Spinal cord (tissue), 10 donors: ENCODE measurements at places on chromosomes 2 and 18. TPM values are rescaled to one million over a fixed set of nuclear protein-coding genes. Genes with fewer than 3 reads are reported as not detected.
A peak's percentile ranks its signal among the peaks of the same experiment; 100 is the strongest.

DNA sequence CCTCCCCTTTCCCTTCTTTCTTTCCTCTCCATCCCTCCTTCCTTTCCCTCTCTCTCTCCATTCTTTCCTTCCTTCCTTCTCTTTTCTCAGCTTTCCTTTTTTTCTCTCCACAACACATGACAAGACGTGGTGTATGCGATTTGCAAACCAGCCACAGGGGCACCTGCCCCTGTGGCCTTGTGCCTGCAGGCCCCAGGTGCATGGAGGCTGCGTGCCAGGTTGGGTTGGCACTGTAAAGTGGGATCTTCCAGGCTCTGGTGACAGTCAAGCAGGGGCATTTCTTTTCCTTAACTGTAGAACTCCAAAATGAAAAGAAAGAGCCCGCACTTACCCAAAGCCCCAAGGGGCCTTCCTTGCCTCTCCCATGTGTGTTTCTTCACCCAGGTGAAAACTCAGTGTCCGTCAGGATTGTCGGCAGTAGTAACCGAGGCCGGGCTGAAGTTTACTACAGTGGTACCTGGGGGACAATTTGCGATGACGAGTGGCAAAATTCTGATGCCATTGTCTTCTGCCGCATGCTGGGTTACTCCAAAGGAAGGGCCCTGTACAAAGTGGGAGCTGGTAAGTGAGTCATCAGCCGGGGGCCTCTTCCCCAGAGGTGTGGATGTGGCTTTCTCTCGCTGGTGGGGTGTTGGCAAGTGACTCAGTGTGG, 50.9 kb downstream of the MARCO start:
- DNase-seq = no peak
- H3K4me3 ChIP-seq = no peak overlapping the region
- H3K36me3 ChIP-seq = no peaks in the 10 kb centered on the region
- H3K4me1 ChIP-seq = no peaks in the 10 kb centered on the region

GRCh38 chr18:23981369-23981980, 33.1 kb upstream of the TTC39C start:
- H3K4me3 ChIP-seq = no peak overlapping the region
- no peak overlapping the region for H3K27ac ChIP-seq
- H3K4me1 ChIP-seq = peaks cover 13% of the 10 kb centered on the region
- H3K36me3 ChIP-seq = no peaks in the 10 kb centered on the region

GRCh38 chr2:19859565-19859964, 42.2 kb downstream of the TTC32 start:
- no peak overlapping the region for H3K4me3 ChIP-seq
- H3K27me3 ChIP-seq = no peaks in the 10 kb centered on the region
- H3K27ac ChIP-seq = no peak overlapping the region
- no peaks in the 10 kb centered on the region for H3K36me3 ChIP-seq
- H3K4me1 ChIP-seq = peaks cover 13% of the 10 kb centered on the region
- no peak for DNase-seq

DNA sequence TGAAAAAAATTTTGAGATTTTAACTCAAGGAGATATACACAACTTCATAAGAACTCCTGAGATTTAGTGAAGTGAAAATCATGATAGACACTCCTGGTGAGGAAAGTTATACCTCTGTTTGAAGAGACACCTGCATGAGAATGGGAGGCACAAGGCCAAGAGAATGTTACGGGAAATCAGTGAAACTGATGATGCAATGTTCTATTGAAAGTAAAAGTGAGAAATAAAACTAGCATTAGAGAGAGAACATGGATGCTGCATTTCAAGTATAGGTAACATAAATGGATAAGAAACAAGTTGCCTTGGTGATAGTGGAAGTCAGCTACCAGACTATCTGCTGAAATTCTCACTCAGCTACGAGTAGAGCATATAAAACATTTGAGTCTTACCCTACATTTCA, 562.1 kb upstream of the FANCL start:
- no peaks in the 10 kb centered on the region for H3K36me3 ChIP-seq
- no peak for DNase-seq
- H3K4me3 ChIP-seq = no peak overlapping the region

- H3K4me1 ChIP-seq = peaks cover 39% of the 10 kb centered on the region
- no peaks in the 10 kb centered on the region for H3K27me3 ChIP-seq
- no peak overlapping the region for H3K27ac ChIP-seq
- no peak overlapping the region for H3K4me3 ChIP-seq
- peaks cover 44% of the 10 kb centered on the region for H3K36me3 ChIP-seq
Measured at GRCh38 chr2:26901326-26902183, 53.6 kb downstream of the DPYSL5 start.

GRCh38 chr2:47697000-47697601, 85.8 kb upstream of the MSH6 start:
- H3K27me3 ChIP-seq = no peaks in the 10 kb centered on the region
- H3K4me3 ChIP-seq = no peak overlapping the region
- H3K36me3 ChIP-seq = no peaks in the 10 kb centered on the region
- no peak overlapping the region for H3K27ac ChIP-seq
- no peak for DNase-seq

- no peaks in the 10 kb centered on the region for H3K4me1 ChIP-seq
- DNase-seq = peak; percentile 14
- no peak overlapping the region for H3K27ac ChIP-seq
Measured at GRCh38 chr2:44430342-44430741, 68.6 kb downstream of the CAMKMT start.

GRCh38 chr2:883803-884748, 66.6 kb upstream of the SNTG2 start:
- peak; percentile 29 for DNase-seq
- H3K27ac ChIP-seq = no peak overlapping the region
- H3K36me3 ChIP-seq = no peaks in the 10 kb centered on the region
- H3K4me3 ChIP-seq = no peak overlapping the region

GRCh38 chr18:13447621-13448334, 229.2 kb downstream of the LDLRAD4 start:
- peaks cover 40% of the 10 kb centered on the region for H3K4me1 ChIP-seq
- peak overlapping the region; percentile 5 for H3K4me3 ChIP-seq
- no peak for DNase-seq
- H3K27me3 ChIP-seq = no peaks in the 10 kb centered on the region
- no peaks in the 10 kb centered on the region for H3K36me3 ChIP-seq

- peaks cover 5% of the 10 kb centered on the region for H3K4me1 ChIP-seq
- H3K36me3 ChIP-seq = no peaks in the 10 kb centered on the region
- DNase-seq = no peak
- no peaks in the 10 kb centered on the region for H3K27me3 ChIP-seq
- H3K4me3 ChIP-seq = no peak overlapping the region
- H3K27ac ChIP-seq = no peak overlapping the region
Measured at GRCh38 chr2:134307334-134307733, 53.5 kb downstream of the MGAT5 start.

- H3K4me3 ChIP-seq = no peak overlapping the region
- peaks cover 14% of the 10 kb centered on the region for H3K36me3 ChIP-seq
- no peaks in the 10 kb centered on the region for H3K27me3 ChIP-seq
- H3K4me1 ChIP-seq = no peaks in the 10 kb centered on the region
- no peak for DNase-seq
Measured at GRCh38 chr2:44342854-44343253, 18.4 kb downstream of the PREPL start.

- no peaks in the 10 kb centered on the region for H3K27me3 ChIP-seq
- no peaks in the 10 kb centered on the region for H3K36me3 ChIP-seq
- no peak overlapping the region for H3K27ac ChIP-seq
- no peak for DNase-seq
- no peak overlapping the region for H3K4me3 ChIP-seq
Measured at GRCh38 chr2:169091256-169091655, 21.9 kb downstream of the DHRS9 start.

GRCh38 chr2:51528156-51528555, 496.2 kb upstream of the NRXN1 start:
- DNase-seq = no peak
- H3K4me1 ChIP-seq = no peaks in the 10 kb centered on the region
- no peak overlapping the region for H3K27ac ChIP-seq
- H3K36me3 ChIP-seq = no peaks in the 10 kb centered on the region
- H3K4me3 ChIP-seq = no peak overlapping the region

GRCh38 chr2:199136681-199137080, 321.1 kb downstream of the SATB2 start:
- H3K4me3 ChIP-seq = no peak overlapping the region
- no peaks in the 10 kb centered on the region for H3K27me3 ChIP-seq
- H3K27ac ChIP-seq = no peak overlapping the region
- H3K4me1 ChIP-seq = no peaks in the 10 kb centered on the region

Gene CD28
- 1.0 TPM for polyA plus RNA-seq

GRCh38 chr2:62362561-62362960, 143.4 kb downstream of the TMEM17 start:
- no peak overlapping the region for H3K27ac ChIP-seq
- no peak for DNase-seq
- H3K4me1 ChIP-seq = no peaks in the 10 kb centered on the region

Gene NEB
- polyA plus RNA-seq = 7.0 TPM

Gene PRKAG3
- not detected for polyA plus RNA-seq

GRCh38 chr2:68371581-68371980, 6.5 kb downstream of the PLEK start:
- H3K27me3 ChIP-seq = no peaks in the 10 kb centered on the region
- H3K27ac ChIP-seq = no peak overlapping the region
- H3K4me3 ChIP-seq = no peak overlapping the region

Gene ASXL3
- polyA plus RNA-seq = 17.4 TPM

Gene CD8B2
- polyA plus RNA-seq = 0.59 TPM

- no peak overlapping the region for H3K27ac ChIP-seq
- H3K27me3 ChIP-seq = no peaks in the 10 kb centered on the region
- H3K4me1 ChIP-seq = no peaks in the 10 kb centered on the region
- DNase-seq = no peak
- peaks cover 41% of the 10 kb centered on the region for H3K36me3 ChIP-seq
Measured at GRCh38 chr2:86066007-86066578, 39.6 kb downstream of the POLR1A start.

- H3K4me1 ChIP-seq = no peaks in the 10 kb centered on the region
- H3K27ac ChIP-seq = no peak overlapping the region
- H3K27me3 ChIP-seq = no peaks in the 10 kb centered on the region
- no peaks in the 10 kb centered on the region for H3K36me3 ChIP-seq
- no peak overlapping the region for H3K4me3 ChIP-seq
- DNase-seq = no peak
Measured at GRCh38 chr18:32383050-32383819, 87.4 kb downstream of the GAREM1 start.
